Inflammatory macrophage treated with lipopolysaccharide for 1 hour (primary cell): ENCODE measurements at places on chromosomes 12 and 14.

DNA sequence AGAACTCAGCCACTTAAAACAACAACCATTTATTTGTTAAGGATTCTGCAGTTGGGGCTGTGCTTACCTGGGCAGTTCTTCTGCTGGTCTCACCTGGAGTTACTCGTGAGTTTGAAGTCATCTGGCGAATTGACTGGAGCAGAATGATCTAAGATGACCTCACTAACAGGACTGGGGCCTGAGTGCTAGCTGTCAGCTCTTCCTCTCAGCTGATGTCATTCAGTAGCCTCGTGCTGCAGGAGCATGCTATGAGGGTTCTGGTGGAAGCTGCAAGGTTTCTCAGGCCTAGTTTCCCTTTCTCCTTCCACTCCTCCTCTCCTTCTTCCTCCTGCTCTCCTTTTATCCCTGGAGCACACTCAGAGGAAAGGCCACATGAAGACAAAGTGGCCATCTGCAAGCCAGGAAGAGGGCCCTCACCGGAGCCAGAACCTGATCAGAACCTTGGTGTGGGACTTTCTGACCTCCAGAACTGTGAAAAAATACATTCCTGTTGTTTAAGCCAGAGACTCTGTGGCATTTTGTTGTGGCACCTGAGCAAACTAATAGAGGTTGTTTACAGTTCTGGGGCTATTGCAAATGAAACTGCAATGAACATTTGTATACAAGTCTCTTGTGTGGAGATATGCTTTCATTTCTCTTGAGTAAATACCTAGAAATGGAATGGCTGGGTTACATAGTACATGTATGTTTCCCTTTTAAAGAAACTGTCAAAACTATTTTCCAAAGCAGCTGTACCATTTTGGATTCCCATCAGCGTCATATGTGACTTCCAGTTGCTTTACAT lies 21.9 kb upstream of the MAP3K9 start:
- no peak for DNase-seq

DNA sequence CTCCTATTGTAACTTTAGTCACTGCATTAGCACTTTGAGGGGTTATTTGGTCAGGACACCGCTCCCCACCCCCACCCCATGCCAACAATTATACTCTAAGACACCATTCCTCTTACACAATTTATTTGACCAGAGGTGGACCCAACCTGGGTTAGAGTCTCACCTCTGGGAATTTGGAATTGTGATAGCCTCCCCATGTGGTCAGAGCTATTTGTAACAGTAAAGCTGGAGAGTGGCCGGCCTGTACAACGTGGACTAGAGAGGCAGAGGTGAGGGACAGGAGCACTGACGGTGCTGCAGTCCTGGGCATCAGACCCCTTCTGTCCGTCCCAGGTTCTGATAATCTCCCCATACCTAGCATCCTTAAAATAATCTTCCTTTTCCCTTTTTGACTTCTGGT lies 3.3 kb upstream of the HAL start:
- no peak for DNase-seq

DNA sequence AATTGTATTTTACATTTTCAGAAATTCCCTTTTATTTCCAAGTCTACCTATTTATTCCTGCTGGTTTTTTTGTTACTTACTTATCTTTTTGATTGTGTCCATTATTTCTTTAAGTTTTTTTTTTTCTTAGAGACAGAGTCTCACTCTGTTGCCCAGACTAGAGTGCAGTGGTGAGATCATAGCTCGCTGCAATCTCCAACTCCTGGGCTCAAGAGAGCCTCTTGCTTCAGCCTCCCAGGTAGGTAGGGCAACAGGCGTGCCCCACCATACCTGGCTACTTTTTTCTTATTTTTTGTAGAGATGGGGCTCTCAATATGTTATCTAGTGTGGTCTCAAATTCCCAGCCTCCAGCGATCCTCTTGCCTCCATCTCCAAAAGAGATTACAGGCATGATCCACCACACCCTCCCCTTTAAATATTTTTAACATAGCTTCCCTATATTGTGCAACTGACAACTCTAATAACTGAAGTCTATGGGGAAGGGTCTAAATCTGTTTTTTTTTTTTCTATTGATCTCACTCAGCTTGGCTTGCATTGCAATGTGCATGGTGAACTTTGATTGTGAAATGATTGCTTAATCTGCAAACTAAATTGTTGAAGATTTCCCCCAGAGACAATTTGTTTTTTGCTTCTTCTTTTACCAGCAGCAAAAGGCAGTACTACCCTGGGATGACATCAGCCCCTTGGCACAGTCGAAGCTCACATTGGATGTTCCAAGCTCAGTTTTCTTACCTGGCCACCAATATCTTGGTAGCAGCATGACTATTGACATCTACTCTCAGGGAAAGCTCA lies 25.7 kb upstream of the COCH start:
- DNase-seq, result peak; percentile 77

DNA sequence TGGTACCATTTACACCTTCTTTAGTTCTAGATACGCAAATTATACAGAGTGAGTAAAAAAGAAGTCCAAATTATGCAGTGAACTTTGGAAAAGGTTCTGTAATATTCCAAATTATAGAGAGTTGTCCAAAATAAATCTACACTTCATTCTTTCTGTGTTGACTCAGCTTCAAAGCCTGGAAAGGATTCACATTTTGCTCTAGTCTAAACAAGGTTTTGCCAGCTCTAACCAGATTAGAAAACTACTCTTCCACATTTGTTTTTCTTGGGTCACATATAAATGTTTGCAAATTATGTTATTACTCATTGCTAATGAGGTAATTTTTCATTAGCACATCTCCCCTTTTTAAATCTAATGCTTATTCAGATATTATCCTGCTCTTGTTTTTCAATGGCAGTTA lies 1562.4 kb upstream of the SEL1L start:
- no peak for DNase-seq

- DNase-seq, result no peak
These were observed 24.0 kb downstream of the RHOJ start for GRCh38 chr14:63228217-63228616.

DNA sequence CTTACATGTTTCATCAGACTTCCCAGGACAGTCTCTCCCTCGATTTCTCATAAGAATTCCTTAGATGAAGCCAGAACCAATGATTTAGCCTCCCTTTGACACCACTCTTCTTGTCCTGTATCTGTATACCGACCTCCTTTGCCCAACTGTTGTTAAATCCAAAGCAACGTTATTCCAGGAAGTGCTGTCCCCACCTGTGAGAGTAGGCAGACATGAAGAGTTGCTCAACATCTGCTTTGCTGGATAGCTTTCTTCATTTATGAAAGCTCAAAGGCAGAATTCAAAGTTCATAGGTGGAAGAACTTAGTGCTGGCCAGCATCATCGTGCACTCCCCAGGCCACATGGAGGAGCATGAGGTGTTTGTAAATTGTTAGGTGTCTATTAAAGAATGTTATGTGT lies 55.6 kb downstream of the GTF2A1 start:
- DNase-seq, result no peak

- no peak for DNase-seq
These were observed 273.1 kb downstream of the CCDC91 start for GRCh38 chr12:28463396-28463795.
